ENCODE measurements at places on chromosomes 3 and 15.

GRCh38 chr3:44079916-44080315, 161.8 kb upstream of the TOPAZ1 start:
- DNase-seq = no peak

DNA sequence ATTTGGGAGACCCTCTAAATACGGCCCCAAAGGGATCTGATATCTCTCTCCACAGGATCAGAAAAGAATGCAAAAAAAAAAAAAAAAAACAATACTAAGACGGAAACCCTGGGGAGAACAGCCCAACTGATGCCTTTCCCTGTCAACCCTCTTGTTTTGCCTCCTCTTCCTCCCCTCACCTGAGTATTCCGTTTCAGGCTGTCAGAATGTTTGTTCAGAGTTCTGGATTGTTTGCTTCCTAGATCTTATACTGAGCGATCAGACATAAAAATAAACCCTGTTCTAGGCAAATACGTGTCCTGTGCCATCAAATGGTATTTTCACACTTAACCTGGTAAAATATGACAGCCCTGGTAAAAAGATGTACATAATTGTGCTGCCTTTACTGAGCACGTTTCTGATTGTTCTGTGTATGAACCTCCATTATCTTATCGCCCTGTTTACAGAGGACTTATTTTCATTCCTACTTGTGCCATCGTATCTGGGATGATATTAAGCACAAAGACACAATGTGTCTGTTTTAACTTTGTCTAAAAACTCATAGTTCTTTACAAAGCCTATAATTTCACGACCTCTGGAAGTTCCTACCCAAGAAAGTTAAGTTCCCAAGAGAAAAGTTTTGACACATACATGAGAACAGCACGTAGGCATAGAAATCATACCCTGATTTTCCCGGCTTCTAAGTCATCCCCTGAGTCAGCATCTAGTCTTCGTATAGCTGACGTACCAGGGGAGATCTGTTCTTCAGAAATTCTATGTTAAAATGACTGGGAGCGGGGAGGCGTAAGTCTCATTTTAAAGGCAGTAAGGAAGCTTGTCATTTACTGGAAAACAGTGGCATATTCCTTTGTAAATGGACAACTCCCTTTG, 856 bp downstream of the ZBTB38 start:
- no peak for DNase-seq

GRCh38 chr3:70291097-70291482, 21.3 kb downstream of the MDFIC2 start:
- DNase-seq = no peak

DNA sequence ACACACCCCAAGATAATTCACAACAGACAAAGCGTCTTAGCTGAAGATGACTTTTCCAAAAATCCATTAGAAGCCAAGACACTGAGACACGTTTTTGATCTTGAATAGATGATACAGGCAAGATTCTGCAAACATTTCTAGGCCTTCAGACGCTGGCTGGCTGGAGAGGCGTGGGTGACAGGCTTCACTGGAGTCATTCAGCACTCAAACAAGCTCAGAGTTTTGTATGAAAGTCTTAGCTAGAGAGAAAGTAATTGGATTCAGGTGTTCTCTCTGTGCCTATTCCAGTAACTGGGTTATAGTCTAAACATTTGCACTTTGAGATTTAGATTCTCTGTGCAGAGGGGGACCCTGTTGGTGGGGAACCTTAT, 147.7 kb upstream of the BHLHE40 start:
- DNase-seq = no peak

GRCh38 chr3:17489139-17489538, 253.3 kb downstream of the TBC1D5 start:
- no peak for DNase-seq

- no peak for DNase-seq
Measured at GRCh38 chr3:32959371-32959770, 7.9 kb downstream of the CCR4 start.

DNA sequence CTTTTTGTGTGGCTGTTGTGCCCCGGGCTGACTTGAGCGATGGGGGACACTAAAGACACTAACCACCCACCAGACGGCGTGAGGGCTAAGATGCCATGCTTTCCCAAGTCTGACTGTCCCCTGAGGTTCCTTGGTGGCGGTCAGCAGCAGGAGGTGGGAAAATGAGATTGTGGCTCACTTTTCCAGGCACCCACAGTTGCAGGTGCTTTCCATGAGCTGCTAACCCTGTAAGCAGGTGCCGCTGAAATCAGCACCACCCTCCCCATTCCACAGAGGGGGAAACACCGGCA, 17.7 kb downstream of the PRR23E start:
- DNase-seq = no peak

DNA sequence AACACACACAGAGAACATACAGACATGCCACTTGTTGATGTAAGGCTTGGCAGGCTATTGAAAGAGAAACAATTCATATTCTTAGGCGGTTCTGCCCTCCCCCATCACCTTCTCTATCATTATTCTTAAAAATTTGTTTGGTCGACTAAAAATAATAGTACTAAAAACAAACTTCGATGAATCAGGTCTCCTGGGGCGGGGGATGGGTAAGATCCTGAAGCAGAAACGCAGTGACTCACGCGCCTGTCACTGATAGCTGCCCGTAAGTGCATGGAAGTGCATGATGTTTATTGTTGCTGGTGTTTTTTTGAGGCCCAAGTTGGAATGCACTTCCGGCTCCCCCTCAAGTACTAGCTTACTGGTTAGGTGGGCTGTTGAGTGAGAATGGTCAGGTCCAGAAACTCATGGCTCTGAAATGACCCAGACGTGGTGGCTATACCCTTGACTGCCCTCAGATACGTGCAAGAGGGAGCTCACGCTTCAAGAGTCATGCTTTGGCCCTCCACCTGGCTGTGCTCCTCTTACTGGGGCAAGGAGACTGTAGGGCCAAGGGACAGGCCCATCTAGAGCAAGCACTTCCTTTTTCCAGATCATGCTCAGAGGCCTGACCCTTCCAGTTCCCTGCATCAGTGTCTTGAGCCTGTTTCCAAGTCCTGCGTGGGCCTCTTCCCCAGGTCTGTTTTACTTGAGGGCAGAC, 10.9 kb downstream of the SMAD3 start:
- no peak for DNase-seq

DNA sequence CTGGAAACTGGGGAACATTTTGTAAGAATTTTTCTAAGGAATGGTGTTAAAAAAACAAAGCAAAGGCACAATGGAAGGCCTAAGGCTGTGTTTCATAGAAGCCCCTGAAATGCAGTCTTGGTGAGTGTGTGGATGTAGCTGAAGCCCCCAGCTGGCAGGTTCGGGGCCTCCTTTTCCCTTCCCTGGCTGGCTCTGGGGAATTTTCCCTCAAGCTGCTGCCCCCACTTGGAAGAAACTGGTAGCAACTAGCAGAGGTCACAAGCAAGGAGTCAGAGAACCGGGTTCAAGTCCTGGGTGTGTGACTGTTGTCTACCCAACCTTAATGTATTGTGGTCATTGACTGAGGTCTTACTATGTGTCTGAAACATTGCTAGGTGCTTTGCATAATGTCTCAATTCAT, 85.3 kb upstream of the MYZAP start:
- no peak for DNase-seq

DNA sequence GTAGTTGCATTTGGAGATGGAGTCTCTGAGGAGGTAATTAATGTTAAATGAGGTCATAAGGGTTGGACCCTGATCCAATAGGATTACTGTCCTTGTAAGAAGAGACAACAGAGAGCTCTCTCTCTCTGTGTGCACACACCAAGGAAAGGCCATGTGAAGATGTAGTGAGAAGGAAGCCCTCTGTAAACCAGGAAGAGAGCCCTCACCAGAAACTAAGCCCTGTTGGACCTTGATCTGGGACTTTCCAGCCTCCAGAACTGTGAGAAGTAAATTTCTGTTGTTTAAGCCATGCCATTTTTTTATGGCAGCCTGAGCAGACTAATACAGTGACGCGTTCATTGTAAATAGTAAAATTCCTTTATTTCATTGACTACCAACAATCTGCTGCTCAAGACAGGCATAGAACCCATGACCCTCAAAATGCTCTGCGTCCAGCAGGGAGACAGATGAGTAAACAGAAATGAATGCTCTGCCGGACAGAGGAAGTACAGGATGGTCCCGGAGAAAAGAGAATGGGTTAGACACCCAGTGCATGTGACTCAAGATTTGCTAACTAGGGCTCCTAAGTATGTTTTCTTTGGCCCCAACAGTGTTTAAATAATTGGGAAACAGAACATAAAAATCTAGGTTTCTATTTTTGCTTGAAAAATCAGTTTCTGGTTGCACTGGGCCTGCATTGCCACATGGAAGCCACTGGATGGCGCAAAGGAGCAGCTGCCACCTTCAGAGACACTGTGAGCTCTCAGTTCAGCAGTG, 37.9 kb upstream of the TNFAIP8L3 start:
- no peak for DNase-seq

GRCh38 chr3:101999177-101999779, 150.0 kb downstream of the NFKBIZ start:
- no peak for DNase-seq

DNA sequence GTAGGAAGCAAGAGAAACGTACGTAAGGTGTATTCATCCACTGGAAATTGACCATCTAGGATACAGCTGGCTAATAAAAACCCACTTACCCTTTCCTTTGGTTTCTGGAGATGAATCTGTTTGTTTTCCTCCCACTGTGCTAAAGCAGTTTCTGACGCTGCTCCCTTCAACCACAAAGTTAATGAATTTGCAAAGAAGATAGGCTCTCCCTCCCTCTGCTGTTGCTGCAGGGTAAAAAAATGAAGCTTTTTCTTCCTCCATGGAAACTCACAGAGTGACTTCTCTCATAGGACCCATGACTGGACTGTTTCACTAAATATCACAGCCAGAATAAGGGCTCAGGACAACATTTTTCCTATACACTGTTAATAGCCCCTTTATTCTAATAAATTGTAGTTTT, 172.1 kb upstream of the LRRN1 start:
- no peak for DNase-seq

GRCh38 chr3:60549863-60550262, 701.4 kb downstream of the FHIT start:
- no peak for DNase-seq

- no peak for DNase-seq
Measured at GRCh38 chr3:17554078-17554477, 188.4 kb downstream of the TBC1D5 start.
